ENCODE measurements at places on chromosomes 12 and 14.

DNA sequence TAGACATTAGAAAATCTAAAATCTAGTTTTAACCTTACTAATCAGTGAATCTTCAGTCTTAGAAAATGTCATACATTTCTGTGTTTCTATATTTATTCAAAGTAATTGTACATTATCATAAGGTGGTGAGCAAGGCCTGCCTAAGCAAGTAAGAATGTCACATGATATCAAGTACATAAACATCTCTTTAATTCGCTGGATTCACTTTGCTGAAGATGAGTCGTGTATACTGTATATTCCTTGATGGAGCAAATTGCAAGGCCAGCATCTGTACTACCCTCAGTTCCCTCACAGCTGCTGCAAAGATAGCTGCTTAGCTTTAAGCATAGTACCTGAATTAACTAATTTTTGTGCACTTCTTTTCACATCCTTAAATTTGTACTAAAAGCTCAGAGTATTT, 8.5 kb upstream of the AK7 start:
- DNase-seq, result no peak

- DNase-seq, result no peak
These were observed 80.2 kb downstream of the NCOR2 start for GRCh38 chr12:124487066-124487833.

- no peak for DNase-seq
These were observed 61.7 kb upstream of the OVCH1 start for GRCh38 chr12:29559198-29559597.

- no peak for DNase-seq
These were observed 158.7 kb downstream of the EGLN3 start for GRCh38 chr14:33792009-33792719.

DNA sequence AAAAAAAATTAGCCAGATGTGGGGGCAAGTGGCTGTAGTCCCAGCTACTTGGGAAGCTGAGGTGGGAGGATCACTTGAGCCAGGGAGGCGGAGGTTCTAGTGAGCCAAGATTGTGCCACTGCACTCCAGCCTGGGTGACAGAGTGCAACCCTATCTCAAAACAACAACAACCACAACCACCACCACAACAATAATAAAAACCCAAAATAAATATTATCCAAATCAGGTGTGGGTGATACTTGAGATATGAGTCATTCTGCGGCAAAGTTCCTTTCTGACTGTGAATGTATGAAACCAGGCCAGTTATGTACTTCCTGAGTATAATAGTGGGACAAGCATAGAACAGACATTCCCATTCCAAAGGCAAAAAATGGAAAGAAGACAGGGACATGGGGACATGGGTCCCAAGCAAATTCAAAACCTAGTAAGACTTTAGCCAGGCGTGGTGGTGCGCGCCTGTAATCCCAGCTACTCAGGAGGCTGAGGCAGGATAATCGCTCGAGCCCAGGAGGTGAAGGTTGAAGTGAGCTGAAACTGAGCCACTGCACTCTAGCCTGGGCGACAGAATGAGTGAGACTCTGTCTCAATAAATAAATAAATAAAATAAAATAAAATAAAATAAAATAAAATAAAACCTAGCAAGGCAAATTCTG, 9.7 kb upstream of the ERC1 start:
- no peak for DNase-seq

DNA sequence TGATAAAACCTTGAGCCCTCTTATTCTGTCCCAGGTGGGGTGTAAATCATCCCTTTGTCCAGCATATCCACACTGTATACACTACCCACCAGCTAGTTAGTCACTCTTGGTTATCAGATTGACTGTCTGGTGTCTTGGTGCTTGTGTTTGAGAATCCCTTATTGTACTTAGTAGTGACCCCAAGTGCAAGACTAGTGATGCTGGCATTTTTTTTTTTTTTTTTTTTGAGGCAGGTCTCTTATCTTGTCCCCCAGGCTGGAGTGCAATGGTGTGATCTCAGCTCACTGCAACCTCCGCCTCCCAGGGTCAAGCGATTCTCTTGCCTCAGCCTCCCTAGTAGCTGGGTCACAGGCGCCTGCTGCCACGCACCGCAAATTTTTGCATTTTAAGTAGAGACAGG, 5.8 kb downstream of the VRK1 start:
- no peak for DNase-seq

GRCh38 chr14:23512156-23512555, 39.4 kb downstream of the ZFHX2 start:
- DNase-seq, result no peak

- DNase-seq, result no peak
These were observed 147.5 kb upstream of the C14orf180 start for GRCh38 chr14:104431929-104432541.

DNA sequence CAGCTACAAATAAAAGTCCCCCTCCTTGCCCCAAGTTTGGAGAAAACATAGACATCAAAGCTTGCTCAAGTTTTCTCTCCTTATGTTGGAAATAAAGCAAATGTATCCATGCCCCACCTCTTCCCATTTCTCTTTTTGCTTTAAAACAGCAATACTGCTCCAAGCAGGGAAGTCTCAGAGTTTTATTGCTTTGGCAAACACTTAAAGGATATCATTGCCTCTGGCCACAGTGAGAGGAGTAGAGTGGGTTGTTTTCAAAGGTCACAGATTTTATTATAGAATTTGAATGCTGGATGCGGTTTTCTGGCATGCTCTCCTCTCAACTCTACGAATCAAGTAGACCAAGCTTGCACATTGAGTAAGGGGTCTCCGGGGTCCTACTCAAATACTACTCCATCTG, 149.7 kb downstream of the TTC7B start:
- DNase-seq, result no peak

DNA sequence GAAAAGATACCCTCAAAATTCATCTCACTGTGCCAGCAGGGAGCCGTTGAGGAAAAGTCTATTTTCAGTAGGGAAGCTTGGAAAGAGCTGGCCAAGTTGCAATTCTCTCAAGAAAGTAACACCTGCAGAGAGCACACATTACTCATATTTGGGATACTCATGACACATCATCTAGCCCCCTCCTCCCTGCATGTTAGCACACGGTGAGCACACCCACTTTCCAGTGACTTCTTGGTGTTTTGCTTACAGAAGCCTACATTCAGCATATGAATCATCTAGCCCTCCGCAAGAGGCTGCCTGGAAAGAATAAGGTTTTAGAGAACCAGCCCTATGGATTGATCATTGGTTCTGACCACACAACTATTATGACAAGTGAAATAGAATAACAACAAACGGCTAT, 124.5 kb downstream of the PTPRO start:
- DNase-seq, result no peak

- DNase-seq, result no peak
These were observed 3.2 kb upstream of the C12orf42 start for GRCh38 chr12:103498990-103499389.

DNA sequence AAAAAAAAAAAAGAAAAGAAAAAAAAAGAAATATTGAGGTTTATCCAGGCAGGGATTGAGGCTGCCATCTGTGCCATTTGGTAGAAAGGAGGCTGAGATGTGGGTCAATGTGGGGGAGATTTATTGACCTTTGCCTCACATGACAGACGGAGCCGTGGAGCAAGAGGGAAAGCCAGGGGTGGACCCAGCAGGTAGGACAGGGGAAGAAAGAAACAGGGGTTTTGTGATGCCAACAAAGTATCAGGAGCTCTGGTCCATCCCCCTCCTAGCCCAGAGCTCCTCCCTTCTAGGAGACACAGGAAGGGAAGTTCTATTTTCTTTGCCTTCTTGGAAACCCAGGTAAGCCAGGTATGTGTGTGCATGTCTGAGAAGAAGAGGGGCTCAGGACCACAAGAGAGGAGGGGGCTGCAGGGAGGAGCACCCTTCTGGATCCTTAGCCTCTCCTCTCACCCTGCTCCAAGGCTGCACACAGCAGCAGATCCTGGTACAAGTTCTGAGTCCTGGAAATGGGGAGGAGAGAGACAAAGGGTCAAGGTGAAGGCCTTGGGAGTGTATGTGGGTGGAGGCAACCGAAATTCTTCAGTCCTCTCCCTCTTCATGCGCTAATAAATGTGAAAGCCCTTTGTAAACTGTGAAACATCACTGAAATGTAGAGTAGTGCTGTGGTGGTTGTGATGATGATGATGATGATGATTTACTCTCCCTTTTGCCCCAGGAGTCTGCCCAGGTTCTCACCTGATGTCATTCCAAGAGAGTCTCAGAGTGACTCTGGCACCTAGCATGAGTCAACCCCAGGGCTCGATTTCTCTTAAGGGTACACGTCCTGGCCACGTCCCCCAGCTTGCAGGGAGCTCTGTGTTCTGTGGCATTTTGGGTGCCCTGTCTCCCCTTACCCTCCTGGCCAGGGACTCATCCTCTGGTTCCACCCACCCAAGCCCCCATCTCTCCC, 26.3 kb downstream of the ZFP36L1 start:
- no peak for DNase-seq

- DNase-seq, result no peak
These were observed 64.2 kb downstream of the LGR5 start for GRCh38 chr12:71503579-71504391.

- no peak for DNase-seq
These were observed 101.2 kb upstream of the SLC16A7 start for GRCh38 chr12:59494617-59495016.

GRCh38 chr12:1811281-1811947, 9.0 kb upstream of the LRTM2 start:
- no peak for DNase-seq

DNA sequence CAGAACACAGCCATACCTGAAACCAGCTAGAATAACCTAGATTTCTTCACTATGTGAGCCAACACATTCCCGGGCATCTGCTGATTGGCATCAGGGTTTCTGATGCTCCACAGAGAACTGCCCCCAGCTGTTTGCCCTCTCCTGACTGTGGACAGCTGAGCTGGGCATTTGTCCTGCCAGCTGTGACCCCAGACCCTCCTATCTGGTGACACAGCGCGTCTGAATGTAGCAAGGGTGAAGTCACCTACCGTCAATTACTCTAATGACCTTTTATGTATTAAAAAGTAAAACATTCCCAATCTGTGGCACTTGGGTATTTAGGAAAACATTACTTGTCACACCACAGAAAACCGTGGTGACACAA, 29.7 kb upstream of the SFSWAP start:
- no peak for DNase-seq

GRCh38 chr14:74976264-74977113, 21.1 kb upstream of the PGF start:
- no peak for DNase-seq

- DNase-seq, result peak; percentile 33
These were observed 545 bp downstream of the PPFIA2 start for GRCh38 chr12:81758421-81759189.
